ENCODE measurements at places on chromosomes 16 and 17.

DNA sequence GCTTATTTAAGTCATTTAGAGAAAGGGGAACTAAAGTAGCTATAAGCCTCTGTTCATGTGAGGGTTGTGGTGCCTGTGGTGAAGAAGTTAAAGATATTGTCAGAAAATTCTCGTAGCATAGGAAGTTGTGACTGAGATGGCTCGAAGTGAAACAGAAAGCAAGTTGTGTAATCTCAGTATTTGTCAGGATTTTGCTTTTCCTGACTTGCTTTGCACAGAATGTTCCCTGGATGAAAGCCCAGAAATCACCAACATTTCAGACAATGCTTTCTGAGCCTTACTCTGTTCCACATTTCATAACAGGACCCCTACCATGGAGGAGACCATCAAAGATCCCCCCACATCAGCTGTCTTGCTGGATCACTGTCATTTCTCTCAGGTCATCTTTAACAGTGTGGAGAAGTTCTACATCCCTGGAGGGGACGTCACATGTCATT, 10.6 kb downstream of the CALCOCO2 start:
- DNase-seq, result no peak

GRCh38 chr17:67750067-67750466, 32.3 kb downstream of the NOL11 start:
- DNase-seq, result no peak

DNA sequence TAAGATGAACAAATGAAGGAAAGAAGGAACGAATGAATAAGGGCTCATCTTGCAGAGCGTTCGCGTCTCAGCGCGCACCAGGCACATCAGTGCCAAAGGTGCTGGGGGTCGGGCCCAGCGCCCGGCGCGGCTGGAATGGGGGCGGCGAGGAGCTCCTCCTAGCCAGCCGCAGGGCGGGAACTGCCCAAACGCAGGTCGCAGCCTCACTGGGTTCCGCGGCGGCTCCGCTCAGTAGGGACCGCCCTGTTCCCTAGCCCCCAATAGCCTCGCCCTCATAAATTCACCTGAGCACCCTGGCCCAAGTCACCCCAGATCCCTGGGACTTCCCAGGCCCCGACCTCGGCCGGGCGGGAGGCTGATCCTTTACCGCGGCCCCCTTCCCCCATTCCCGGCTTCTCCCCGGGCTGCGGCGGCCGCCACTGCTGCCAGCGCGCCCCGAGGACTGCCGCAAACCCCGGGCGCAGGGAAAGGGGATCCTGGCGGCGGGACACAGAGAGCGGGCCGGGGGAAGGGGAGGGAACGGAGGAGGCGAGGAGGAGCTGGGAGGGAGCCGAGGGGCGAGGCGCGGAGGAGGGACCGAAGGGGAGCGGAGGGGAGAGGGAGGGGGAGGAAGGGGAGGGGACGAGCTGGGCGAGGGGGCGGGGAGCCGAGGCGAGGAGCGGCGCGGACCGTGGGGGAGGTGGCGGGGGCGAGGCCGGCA, 377 bp upstream of the CRHR1 start:
- DNase-seq, result no peak

DNA sequence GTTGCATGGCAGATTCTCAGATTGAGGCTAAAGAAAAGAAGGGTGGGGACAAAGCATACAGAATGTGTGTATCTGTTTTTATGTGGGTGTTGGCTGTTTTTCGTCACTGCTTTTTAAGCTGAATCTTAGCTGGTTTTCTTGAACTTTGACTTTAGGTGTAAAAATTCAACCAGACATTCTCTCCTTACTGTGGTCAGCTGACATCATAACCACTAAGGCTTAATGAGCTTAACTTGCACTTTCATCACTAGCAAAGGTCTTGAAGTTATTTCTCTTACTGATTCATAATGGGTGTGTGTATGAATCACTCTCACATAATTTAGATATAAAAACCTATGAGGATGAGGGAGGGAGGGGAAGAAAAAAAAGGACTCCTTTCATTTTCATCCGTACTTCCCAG, 4.0 kb upstream of the CDC6 start:
- no peak for DNase-seq

GRCh38 chr16:67902831-67903230, 9.8 kb downstream of the PSKH1 start:
- no peak for DNase-seq

GRCh38 chr16:15983898-15984297, 34.5 kb downstream of the ABCC1 start:
- no peak for DNase-seq

DNA sequence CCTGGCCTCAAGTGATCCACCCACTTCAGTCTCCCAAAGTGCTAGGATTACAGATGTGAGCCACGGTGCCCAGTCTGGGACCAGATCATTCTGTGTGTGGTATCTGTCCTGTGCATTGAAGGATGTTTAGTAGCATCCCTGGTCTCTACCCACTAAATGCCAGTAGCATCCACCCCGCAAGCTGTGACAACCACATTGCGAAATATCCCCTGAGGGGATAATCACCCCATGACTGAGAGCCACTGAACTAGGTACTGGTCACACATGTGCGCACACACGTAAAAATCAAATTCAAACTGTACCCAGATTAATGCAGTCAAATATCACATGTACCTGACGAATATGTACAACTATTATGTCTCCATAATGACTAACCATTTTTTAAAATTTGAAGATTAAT, 35.8 kb downstream of the TEKT5 start:
- no peak for DNase-seq

- DNase-seq, result no peak
Observed at GRCh38 chr16:25625620-25626019, 66.1 kb upstream of the HS3ST4 start.

DNA sequence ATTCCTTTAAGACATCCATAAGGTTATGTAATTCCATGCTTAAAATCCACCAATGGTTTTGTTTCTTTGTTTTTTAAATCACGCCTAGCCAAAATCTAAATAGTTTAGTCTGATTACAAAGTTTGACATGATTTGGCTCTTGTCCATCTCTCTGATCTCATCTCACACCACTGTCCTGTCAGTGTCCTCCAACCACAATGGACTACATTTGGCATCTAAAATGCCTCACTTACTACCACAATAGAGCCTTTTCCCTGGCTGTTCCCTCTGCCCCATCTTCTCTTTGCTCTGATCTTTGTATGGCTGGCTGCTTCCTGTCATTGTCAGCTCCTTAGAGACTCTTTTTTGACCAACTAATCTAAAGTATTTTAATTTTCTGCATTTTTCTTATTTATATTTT, 157.2 kb downstream of the MYO1D start:
- DNase-seq, result no peak

DNA sequence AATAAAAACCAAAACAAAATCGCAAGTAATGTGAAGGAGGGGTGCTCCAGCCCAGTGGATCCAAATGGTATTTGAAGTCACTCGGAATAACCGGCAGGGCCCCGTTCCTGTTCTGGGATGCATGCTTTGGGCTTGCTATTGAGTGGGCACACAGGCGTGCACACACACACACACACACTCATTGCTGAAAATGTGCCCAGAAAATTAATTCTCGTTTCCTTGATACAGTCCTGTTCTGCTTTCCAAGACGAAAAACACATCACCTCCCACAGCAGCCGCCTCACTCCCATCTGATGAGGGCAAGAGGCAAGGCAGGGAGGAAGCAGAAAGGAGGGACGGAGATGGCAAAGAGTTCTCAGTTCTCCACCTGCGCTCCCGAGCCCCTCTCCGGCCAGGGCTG, 62.2 kb upstream of the SDK2 start:
- no peak for DNase-seq

DNA sequence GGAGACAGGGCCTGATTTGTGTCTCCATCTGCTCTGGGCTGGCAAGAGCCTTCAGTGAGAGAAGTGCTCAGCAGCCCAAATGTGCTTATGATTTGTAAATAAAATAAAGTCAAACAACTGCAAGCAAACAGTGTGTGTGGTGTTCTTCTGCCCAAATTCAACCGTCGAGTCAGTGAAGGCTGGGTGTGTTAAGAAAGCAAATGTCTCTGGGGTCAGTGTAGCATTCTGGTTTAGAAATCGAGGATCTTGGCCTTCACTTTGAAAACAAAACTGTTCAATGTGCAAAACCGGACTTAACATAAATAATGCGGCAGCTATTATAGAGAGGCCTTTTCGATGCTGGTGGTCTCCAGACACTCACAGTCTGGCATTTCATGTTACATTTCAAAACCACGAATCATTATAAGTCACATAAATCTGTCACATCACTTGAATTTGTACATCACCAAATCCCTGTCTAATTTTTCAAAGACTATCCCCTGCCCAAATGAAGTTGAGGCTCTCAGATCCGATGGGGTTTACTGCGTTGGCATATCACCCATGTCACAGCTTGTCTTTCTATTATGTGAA, 158.6 kb upstream of the MYOCD start:
- DNase-seq, result no peak

DNA sequence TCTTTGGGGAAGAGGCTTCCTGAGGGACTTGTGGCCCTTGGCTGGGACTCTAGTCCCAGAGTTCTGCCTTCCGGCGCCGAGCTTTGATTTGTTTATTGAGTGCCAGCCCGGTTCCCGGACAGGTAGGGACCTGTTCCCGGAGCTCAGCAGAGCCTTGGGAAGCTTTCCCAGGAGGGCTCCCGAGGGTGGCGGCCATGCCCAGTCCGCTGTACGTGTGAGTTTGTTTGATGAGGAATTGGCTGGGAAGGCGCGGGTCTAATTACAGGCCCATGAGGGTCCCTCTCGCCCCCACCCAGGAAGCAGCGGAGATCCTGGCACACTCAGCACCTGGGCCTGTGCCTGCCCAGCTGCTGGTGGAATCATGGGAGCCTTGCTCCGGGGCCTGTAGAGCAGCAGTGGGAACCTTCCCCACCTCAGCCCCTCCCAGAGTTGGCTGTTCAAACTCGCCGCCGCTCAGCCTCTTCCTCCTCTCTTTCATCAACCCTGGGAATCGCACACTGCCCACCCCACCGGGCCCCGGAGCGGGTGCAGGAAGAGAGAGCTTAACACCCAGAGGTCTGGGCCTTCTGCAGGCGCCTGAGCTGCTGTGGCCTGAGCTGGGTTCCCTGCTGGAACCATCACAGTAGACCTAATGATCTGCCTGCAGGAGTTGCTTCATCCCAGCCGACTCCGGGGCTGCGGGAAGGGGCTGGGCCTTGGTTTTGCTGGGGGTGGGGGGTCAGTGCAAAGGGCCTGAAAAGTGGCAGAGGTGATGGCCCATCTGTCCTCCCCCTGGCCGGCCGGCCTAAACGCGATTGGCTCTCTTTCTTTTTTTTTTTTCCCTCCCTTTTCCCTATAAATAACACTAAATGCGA, 313.7 kb downstream of the SEC14L1 start:
- no peak for DNase-seq

DNA sequence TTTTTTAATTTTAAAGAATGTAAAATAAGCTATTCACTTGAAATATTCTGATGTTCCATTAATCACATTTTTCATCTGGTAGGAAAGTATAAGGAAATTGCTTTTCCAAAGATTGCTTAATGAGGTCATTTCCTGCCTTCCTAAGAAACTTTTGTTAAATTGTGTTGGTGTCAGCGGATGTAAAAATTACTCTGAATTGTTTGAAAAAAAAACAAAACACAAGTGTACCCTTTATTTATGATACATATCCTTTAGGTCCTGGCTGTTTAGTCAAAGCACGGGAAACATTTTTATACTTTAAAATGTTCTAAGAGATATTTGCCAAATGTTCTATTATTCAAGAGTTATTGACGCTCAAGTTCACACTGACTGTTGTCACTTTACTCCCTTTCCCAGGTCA, 1357.4 kb upstream of the GOT2 start:
- no peak for DNase-seq

GRCh38 chr16:63650550-63650949, 1471.3 kb downstream of the CDH11 start:
- DNase-seq, result no peak

- no peak for DNase-seq
Observed at GRCh38 chr17:63190821-63191370, 224.9 kb downstream of the TANC2 start.

DNA sequence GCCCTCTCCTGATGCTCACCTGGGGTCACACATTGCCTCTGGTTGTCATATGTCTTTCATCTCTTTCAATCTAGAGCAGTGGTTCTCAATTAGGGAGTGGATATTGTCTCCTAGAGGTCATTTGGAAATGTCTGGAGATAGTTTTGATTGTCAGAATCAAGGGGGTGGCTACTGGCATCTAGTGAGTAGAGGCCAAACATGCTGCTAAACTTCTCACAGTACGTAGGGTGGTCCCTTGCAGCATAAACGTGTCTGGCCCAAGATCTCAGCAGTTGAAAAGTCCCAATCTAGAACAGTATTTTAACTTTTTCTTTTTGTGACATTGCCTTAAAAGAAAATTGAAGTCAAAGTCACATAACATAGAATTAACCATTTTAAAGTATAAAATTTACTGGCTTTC, 30.5 kb upstream of the SLC5A10 start:
- no peak for DNase-seq

GRCh38 chr17:73422121-73422520, 110.3 kb upstream of the CDC42EP4 start:
- DNase-seq, result no peak

- DNase-seq, result no peak
Observed at GRCh38 chr17:82399041-82399441, 19.1 kb upstream of the HEXD start.

- no peak for DNase-seq
Observed at GRCh38 chr16:69188716-69189115, 1.8 kb downstream of the SNTB2 start.

DNA sequence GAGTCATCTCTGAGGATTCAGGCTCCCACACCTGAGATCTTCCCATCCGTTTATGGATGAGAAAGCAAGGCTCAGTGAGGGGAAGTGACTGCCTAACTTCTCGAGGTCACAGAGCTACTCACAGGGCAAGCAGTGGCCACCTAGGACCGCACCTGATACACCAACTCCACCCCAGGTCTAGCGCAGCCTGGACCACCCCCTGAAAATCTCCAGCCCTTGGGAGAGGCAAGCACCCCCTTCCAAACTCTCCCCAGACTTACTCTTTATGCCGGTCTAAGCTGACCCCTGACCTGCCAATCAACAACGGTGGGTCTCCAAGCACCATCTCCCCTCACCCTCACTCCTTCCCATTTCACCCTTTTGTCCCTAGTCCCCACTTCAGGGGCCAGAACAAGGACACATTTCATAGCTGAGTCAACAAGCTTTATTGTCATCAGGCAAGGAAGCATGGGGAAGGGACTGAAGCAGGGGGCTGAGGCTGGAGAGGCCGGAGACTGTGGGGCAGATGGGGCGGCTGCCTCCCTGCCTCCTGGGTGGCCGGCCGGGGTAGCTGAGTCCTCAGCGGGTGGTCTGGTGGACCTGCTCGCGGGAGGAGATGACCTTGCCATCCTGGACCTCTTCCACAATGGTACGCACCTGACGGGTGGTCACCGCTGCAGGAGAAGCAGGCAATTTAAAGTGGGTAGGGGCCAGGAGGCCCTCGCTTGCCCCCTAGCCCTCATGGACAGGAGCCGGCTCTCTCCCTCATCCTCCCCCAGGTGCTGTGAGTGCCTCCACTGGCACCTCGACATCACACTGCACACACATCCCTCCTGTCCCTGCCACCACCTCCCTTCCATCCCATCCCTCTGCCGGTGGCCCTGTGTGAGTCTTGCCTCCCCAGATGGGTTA, 5.1 kb downstream of the KRT17 start:
- DNase-seq, result no peak

GRCh38 chr17:40366861-40367518, 2.5 kb upstream of the GJD3 start:
- DNase-seq, result no peak

- DNase-seq, result no peak
Observed at GRCh38 chr17:28306954-28307401, 12.0 kb upstream of the TMEM97 start.

- peak; percentile 93 for DNase-seq
Observed at GRCh38 chr17:28950017-28950751, 1.1 kb downstream of the PHF12 start.

- DNase-seq, result no peak
Observed at GRCh38 chr16:54203851-54204505, 82.6 kb downstream of the IRX3 start.

- no peak for DNase-seq
Observed at GRCh38 chr17:41009301-41009760, 403 bp upstream of the KRTAP3-1 start.
